ENCODE measurements at places on chromosomes 3 and 15.

DNA sequence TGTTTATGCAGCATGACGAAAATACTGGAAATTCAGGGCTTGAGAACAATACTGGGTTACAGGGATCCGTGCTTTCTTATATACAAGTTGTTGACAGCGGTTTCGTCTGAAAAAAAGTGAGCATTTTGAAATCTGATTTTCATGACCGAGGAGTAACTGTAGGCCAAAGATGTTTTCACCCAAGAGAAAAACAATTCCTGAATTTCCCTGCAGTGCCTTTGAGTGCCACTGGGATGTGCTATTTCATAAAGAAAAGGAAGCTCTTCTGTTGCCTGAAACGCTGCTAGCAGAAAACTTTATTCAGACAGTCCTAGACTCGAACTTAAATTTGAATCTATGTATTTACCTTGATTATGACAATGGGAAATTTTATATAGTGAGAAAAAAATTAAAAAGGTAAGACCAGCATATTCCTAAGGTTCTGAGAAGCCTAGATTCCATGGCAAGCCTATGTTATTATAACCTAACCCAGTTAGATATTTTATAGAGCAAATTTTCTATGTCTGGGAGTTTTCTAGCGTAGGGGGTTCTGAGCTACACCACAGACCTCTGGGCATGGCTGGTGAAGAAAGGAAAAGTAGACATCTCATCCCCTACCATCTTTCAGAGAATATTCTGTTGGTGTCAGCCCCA, 30.2 kb downstream of the KCNAB1 start:
- DNase-seq: peak; percentile 46

DNA sequence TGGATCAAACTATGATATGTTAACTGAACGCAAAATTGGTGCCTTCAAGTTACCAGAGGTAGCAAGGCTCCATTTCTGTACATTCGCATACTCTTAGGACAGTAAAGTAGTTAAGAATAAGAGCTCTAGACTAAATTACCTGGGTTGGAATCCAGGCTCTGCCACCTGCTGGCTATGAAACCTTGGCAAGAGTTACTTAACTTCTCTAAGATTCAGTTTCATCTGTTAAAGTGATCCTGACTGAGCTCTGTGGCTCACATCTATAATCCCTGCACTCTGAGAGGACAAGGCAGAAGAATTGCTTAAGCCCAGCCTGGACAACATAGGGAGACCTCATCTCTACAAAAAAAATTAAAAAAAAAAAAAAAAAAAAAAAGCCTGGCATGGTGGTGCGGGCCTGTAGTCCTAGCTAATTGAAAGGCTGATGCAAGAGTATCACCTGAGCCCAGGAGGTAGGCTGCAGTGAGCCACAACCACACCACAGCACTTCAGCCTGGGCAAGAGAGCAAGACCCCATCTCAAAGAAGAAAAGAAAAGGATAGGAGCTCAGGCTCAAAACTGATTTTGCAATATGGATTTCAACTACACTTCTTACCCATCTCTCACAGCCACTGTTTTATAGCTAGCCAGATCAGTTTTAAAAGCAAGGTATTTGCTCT, 21.3 kb downstream of the GSK3B start:
- DNase-seq: no peak

DNA sequence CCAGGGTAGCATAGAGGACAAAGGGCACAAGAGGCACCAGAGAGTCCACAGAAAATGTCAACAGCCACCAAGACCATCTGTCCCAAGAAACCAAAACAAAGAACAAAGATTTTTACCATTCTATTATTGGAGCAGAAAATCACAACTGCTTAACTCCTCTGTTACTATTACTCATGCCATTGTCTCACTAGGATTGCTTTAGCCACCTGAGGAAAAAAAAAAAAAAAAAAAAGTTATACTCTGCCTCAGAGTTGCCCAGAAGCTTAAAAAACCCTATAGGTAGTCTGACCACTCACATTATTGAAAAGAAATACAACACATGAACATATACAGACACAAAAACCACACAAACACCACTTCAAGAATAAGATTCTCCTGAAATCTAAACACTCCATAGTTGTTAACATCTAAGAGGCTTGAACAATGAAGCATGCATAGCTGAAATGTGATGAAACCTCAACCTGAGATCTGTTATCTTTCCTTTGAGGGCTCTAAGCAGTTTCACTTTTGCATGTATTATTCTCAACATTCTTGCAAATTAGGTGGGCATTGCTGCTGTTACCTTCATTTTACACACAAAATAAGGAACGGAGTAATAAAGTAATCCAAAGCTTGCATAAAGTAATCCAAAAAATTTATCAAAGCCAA, 85.4 kb downstream of the IGSF11 start:
- DNase-seq: no peak

GRCh38 chr3:9398700-9399336, 1.4 kb downstream of the SETD5 start:
- no peak for DNase-seq

DNA sequence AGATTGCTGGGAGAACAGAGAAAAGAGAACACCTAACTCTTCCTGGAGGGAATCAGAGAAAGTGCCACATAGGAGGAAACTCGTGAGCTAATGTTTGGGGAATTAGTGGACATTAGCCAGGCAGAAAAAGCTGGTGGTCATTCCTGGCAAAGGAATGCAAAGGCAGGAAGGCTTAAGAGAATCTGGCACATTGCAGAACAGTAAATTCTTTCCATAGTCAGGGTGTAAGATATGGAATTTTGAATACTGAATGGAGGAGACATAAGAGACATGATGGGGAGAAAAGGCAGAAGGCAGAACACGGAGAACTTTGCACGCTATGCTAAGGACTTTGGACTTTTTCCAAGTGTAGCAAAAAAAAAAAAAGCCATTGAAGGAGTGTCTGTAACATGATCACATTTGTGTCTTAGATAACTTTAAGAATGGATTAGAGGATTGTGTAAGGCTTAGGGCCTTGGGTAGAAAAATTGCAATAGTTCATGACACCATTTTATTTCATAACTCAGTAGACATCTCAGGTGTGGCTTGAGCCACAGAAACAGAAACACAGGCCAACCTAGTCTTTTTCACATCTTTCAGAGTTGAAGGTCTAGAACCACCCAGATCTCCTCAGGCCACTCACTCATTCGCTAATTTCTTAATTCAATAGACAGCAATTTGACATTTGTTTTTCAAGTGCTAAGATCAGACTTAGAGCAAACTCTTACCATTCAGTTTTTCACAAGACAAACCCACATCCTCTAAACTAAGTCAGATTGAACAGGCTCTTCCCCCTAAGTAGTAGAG, 31.2 kb upstream of the CCDC80 start:
- no peak for DNase-seq

GRCh38 chr3:197468167-197468566, 87.6 kb downstream of the BDH1 start:
- DNase-seq: no peak

GRCh38 chr3:123324880-123325765, 123.4 kb downstream of the SEC22A start:
- DNase-seq: no peak

- no peak for DNase-seq
These were observed 256.0 kb downstream of the SV2B start for GRCh38 chr15:91356083-91356482.

GRCh38 chr15:101394654-101395053, 94.9 kb downstream of the PCSK6 start:
- no peak for DNase-seq

GRCh38 chr3:32712506-32713055, 27.6 kb downstream of the CNOT10 start:
- DNase-seq: no peak

DNA sequence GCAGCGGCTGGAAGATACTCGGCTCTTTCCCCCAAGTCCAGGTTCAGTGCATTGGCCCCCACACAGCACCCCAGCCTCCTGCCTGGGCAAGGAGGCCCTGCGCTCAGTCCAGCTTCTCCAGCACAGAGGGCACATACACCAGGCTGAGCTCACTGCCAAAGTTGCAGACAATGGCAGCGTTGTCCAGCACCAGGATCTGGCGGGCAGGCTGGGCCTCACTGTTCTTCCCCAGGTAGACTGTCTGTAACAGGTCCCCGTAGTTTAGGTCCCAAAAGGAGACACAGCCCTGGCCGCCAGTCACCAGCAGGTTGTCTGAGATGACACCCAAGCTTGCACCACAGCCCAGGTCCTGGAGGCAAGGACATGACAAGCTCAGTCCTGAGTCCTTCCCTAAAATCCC, 32.9 kb downstream of the PTPN23 start:
- DNase-seq: no peak

- no peak for DNase-seq
These were observed 266.4 kb upstream of the HES1 start for GRCh38 chr3:193869221-193870201.

DNA sequence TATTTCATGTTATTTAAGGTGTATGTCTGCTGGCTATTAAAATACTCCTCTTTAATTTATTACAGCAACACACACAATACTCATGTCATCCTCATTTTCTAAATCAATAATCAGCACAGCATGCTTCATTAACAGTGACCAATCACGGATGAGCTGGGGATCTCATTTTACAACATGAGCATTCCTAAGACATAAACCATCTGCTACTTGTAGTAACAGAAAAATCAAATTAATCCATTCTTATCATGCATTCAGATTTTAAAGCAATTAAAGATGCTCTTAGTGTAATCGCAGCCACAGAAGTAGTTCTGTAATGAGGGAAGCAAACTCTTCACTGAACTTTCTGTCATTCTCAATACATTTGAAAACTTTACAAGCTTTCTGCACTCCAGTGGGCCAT, 191.1 kb downstream of the TBC1D5 start:
- DNase-seq: no peak

- no peak for DNase-seq
These were observed 340.3 kb downstream of the SLC9A9 start for GRCh38 chr3:143507735-143508580.

- DNase-seq: no peak
These were observed 225.4 kb upstream of the AZI2 start for GRCh38 chr3:28574036-28574435.

All from NCI-H1105 (cell line).